Esophagus squamous epithelium (tissue), 5 donors: ENCODE measurements at places on chromosomes 2 and 18.

DNA sequence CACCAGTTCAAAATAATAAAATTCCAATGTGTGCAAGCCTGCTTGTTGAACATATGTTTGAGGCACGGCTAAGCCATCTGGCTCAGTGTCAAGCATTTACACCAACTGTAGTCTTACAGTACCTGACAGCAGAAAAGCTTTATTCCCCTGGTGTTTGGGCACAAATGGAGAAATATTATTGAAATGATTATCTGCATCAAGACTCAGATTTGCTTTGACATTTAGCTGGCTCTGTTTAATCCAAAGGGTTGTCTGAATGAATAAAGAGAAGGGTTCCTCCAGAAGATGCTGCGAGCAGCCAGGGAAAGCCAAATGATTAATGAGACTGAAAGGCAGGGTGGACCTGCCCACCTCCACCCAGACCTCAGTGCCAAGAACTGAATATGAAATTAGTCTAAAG is 393.2 kb upstream of the GALNT5 start:
- DNase-seq: no peak

DNA sequence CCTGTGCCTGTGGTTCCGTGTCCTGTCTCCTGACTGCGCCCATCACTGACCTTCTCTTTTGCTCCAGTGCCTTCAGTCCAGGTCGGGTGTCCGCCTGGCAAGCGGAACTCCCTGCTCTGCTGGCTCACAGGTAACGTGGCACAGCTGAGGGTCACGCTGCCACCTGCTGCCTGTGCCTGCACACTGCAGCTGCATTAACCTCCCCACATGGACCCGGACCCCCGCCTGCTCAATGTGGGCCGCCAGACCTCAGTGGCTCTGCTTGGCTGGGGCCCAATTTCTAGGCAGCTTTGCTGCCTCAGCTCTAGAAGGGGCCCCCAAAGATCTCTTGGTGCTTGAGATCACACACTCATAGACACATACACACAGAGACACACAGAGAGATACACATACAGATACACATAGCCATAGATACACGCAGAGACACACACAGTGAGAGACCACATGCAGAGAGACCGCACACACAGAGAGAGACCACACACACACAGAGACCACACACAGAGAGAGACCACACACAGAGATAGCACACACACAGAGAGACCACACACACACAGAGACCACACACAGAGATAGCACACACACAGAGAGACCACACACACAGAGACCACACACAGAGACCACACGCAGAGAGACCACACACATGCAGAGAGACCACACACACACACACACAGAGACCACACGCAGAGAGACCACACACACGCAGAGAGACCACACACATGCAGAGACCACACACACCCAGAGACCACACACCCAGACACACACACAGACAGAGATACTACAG is 14.9 kb upstream of the CNNM3 start:
- DNase-seq: peak; percentile 13

- no peak for DNase-seq
Measured at GRCh38 chr2:9972621-9973479, 21.4 kb downstream of the GRHL1 start.

DNA sequence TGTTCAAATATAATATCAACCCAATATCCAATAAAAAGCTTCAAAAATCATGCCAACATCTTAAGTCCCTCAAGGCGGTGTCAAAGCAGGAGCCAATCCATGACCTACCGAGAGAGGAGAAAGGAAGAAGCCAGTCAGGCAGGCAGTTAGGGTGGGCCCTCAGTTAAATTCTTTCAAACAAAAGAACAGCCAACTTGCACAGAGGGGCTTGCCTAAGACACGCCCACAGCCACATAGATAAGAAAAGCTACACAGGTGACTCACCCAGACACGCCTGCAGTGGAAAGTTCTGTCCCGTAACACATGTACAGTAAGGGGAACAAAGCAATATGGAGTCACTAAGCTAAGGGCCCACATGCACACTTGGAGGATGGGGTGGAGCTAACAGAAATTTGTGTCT is 61.3 kb downstream of the SP110 start:
- no peak for DNase-seq

DNA sequence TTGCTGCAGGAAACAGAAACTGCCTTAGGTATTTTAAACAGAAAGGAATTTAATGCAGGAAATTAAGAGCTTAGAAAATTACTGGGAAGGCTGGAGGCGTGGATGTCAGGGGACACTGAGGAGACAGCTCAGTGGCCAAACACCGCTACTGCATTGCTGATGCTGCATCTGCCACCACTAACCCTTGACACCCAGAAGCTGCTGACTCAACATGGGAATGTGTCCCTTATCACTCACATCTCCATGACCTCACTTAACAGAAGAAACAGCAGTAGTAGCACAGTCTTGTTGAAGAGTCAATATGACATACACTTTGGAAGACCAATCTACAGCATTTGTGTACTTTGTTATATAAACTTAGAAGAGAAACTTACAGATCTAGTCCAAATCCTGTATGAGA is 906.1 kb downstream of the SLC4A3 start:
- DNase-seq: no peak

DNA sequence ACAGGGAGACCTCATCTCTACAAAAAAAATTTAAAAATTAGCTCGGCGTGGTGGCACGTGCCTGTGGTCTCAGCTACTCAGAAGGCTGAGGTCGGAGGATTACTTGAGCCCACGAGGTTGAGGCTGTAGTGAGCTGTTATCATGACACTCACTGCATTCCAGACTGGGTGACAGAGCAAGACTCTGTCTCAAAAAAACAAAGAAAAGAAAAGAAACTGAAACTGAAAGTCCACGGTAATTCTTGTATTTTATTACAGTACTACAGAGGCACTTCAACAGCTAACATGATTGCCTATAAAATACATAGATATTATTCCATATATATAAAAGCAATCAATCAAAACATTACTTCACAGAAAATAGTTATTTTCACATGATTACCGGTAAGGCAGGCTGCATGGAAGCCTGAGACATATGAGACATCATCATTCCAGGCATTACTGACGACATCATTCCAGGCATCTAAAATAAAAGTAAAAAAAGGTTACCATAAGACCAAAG is 23.1 kb downstream of the PRPF40A start:
- DNase-seq: no peak

- no peak for DNase-seq
Measured at GRCh38 chr18:13517369-13517768, 209.0 kb downstream of the FAM210A start.

DNA sequence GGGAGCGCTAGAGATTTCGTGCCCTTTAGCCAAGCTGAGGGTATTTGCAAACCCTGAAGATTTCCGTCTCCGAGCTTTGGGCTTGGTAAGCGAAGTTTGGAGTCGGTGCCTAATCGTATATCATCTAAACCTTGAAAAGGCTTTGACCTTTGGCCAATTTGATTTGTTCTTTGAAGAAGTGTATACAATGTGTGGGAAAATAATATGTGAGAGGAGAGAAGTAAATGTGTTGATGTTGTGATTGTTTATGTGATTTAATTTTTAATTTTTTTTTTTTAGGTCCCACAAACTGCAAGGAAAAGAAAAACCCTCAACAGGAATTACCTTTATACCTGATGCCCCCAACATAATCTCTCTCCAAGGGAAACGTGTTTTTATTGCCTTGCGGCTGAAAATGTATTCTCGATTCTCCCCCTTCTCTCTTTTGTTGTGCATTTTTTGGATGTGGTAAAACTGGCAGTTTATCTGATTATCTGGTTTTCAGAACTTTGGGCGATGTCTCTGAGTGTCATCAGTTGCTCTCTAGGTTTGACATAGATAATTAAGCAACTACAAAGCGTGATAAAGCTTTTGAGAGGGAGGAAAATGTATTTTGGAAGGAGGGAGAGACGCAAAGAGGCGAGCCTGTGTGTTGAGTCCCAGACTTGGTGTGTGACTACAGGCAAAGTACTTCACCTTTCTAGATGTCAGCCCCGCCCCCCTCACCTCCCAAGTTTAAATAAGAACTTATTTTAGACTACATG is 912 bp upstream of the FBXO11 start:
- peak; percentile 46 for DNase-seq

GRCh38 chr2:135960150-135960549 is 25.3 kb downstream of the DARS1 start:
- DNase-seq: no peak

DNA sequence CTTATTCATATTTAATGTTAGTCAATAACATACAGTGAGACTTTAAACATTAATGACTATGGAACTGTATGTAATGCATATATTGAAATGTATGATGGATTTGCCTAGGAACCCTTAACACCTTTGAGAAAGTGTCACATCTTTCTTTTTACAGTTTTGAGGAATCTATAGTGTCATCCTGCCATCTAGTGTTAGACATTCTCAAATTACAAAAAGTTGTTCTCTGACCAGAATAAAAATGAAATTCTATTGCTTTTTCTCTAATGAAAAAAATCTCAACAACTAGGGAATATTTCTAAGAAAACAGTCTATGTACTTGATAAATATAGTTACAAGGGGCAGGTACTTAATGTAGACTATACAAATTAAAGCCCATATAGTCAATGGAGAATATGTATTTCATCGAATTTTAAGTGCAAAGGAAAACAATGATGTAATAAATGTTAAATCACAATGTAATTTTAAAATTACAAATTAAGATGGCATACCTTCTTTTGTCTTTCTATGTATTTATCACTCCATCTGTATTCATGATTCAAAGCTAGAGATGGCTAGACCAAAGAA is 5.1 kb upstream of the CALCRL start:
- no peak for DNase-seq

DNA sequence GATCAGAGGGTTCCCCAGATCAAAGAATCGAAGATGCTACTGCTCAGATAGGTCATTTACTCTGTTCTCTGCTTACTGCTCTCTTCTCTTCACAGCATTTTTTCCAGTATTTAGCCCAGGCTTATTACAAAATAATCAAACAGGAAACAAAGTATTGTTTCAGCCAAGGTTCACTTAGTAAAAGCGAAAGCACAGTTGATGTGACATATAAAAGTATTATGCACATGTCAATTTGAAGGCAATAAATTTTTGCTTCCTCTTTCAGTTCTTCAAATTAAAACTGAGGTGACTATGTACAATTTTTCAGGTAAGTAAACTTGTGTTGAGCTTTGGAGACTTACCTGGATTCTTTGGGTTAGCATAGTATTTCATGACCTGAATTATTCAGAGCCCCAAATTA is 262.8 kb upstream of the CHST9 start:
- no peak for DNase-seq

DNA sequence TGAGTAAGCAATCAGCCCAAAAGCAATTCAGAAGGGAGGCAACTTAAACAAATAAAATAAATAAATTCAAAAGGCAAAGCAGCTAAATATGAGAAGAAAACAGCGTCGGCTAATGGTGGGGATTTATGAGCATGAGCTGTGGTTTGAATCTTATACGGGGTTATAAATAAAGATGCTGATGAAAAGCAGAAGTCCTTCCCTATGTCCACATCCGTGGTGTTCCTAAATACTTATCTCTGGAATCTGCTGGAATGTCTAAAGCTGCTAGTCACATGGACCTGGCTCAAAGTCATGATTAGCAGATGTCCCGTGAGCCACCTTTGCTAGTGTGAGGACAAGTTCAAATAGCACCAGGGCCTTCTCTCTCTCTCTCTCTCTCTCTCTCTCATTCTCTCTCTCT is 33.8 kb downstream of the SMIM21 start:
- DNase-seq: no peak

DNA sequence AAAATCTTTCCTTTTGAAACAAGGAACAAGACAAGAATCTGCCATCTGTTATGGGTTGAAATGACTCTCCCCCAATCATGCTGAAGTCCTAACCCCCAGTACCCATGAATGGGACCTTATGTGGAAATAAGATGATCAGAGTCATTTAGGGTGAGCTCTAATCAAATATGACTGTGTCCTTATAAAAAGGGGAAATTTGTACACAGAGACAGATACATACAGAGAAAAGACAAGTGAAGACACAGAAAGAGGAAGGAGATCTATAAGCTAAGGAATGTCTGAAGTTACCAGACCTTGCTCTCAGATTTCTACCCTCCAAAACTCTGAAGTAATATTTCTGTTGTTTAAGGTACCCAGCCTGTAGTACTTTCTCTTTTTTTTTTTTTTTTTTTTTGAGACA is 15.7 kb downstream of the TGFBRAP1 start:
- DNase-seq: no peak

DNA sequence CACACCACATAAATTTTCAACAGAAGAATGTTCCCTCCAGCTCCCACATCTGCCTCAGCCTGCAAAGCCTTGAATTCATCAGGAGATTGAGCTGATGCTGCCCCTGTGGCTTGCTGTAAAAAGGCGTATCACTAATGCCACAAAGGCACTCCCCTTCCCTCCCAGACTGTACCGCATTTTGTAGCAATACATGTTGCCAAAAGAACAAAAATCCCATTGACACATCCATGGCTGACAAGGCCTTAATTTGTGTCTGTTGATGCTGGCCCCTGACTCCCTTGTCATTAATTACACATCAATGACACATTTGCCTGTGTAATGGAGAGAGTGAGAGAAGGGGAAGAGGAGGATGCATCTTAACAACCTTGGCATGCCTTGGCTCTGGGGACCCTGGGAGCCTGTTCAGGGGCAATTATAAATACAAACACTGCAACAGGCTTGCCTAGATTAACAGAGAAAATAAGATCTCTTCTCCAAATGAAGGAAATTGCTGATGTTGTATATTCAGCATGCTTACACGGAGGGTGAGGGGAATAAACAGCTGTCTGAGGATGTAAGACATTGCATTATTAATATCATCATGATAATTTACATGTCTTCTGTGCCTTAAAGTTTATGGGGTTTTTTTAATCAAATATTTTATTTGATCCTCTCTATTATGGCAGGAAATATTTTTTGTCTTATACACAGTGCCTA is 264.0 kb downstream of the SUCLG1 start:
- no peak for DNase-seq

GRCh38 chr2:71156573-71156972 is 26.1 kb downstream of the MPHOSPH10 start:
- DNase-seq: no peak

- no peak for DNase-seq
Measured at GRCh38 chr2:67309281-67309680, 87.9 kb upstream of the ETAA1 start.

DNA sequence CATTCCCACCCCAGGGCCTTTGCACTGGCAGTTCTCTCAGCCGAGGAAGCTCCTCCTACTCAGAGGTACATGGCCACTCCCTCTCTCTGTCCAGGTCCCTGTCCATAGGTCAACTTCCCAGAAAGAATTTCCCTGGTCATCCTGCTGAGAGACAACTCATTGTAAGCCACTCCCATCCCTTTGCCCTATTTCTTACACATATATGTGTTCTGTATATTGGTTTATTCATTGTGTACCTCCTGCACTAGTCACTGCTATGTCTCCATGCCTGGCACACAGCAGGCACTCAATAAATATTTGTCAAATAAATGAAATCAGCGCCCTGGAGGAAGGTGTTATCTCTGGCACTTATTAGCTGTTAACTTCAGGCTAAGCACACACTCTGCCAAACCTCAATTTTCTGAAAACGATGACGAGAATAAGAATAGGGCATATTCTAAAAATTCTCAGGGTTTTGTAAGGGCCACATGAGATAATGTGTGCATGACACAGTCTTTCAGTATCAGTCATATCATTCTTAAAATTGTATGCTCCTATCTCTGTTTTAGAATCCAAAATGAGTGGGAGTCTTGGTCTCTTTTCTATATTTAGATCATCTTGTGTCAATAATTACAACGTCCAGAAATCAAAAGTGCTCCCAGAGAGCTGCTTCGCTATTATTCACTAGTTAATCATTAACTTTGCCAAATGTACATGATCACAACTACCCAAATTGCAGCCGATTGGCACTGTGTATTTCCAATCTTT is 198.0 kb downstream of the ALK start:
- DNase-seq: no peak

- DNase-seq: no peak
Measured at GRCh38 chr18:63443829-63444228, 21.6 kb upstream of the VPS4B start.

- DNase-seq: no peak
Measured at GRCh38 chr2:36655453-36655852, 41.1 kb upstream of the VIT start.
